Hematopoietic multipotent progenitor cell treated with erythropoietin and hydrocortisone succinate and interleukin-3 and kit ligand, for 4 days (in vitro differentiated cells): ENCODE measurements at places on chromosomes 16 and 17.
A peak's percentile ranks its signal among the peaks of the same experiment; 100 is the strongest.

- DNase-seq = peak; percentile 80
These were observed 10.0 kb upstream of the C1QTNF8 start for GRCh38 chr16:1105888-1106620.

DNA sequence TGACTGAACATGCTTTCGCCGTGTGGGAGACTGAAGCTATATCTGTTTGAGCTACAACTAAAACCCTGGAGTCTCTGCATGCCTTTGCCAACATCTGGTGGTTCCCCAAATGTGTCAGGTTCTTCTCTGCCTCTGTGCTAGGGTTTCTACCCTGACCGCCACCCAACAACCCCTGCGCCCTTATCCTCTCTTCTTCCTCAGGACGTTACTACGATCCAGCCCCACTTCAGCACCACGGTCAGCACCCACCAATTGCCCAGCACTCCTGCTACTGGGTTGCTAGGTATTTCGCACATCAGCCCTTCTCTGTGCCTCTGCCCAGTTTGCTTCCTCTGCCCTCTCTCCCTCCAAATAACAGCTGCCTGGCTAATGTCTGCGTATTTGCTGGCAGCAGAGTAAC lies 106.3 kb upstream of the HSBP1 start:
- peak; percentile 77 for DNase-seq

DNA sequence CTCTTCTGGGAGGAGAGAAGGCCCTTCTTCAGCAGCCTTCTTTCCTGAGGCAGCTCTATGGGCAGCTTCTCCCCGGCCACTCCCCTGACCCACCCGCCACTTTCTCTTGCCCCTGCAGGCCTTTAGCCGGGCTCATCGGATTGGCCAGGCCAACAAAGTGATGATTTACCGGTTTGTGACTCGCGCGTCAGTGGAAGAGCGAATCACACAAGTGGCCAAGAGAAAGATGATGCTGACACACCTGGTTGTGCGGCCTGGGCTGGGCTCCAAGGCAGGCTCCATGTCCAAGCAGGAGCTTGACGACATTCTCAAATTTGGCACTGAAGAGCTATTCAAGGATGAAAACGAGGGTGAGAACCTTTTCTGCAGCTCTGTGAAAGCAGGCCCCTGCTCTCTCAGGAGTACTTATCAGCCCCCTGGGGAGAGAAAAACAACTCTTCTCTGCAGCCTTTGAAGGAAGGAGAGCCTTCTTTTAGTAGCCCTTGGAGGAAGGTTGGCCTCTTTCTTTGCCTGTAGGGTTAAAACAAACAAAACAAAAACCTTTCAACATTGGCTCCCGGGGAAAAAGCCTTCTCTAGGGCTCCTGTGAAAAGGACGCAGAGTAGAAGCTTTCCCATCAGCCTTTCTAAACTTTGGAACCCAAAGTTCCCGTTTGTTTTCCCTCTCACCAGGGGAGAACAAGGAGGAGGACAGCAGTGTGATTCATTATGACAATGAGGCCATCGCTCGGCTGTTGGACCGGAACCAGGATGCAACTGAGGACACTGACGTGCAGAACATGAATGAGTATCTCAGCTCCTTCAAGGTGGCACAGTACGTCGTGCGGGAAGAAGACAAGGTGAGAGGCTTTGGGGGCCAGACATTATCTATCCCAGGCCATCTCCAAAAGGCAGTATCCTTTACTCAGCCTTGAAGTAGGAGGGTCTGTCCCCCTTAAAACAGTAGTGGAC lies 12.7 kb downstream of the RNF227 start:
- no peak for DNase-seq

- no peak for DNase-seq
These were observed 40.1 kb upstream of the AMZ2 start for GRCh38 chr17:68207651-68208253.

DNA sequence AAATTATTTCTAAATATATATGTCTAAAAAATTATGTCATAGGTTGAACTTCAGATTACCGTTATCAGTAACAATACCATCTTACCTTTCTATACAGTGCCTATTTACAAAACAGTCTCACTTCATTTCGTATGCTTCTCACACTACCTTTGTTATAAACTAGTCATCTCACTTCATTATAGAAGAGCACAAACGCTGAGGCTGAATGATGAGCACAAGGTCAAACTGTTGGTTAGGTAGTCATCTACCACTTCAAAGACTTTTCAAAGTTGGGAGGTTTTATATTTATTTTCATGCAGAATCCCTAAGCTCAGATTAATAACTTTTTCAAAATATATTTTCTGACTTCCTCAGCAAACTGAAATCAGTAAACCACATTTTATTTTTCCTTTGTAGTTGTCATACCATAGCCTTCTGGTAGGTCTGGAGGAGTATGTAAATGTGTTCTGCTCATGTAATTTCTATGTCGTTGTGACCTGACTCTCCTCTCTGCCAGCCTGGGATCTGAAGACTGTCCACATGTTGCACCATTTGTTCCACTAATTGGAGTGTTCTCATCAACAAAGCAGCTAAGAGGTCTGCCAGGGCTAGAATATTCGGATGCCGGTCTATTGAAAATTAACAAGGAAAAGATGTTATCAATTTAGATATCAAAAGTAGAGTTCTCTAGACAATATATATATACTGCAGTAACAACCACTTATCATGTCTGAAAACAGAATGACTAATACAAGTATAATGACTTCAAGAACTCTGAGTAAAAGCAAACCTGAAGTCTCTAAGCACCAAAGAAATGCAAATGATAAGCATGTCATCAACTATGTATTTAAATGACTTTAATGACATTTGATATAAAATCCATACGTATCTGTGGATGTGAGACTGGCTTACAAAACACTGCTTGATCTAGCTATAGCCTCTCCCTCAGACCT lies 73.9 kb downstream of the CEP95 start:
- no peak for DNase-seq

DNA sequence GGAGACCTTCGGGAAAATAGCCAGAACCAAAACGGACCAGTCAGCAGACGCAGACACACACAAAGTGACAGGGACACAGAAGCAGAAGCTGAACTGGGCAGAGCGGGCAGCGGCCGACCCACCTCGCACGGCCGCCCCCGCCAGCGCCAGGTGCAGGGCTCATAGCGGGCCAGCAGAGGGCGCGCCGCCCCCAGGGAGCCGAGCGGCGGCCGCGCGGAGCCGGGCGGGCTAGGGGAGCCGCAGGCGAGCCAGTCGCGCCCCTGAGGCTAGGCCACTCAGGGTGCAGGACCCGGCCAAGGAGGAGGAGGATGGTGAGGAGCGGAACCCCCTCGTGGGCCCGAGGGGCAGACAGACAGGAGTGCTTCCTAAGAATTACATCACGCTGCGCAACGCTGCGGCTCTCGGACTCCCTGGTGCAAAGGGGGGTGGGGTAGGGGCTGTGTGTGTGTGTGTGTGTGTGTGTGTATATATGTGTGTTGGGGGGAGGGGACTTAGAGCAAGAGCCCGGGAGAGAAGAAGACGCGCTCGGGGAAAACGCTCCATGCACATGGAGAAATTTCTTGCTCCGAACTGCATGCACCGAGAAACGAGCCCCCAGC lies 913 bp upstream of the NOG start:
- peak; percentile 73 for DNase-seq

- peak; percentile 83 for DNase-seq
These were observed 94.0 kb downstream of the SKAP1 start for GRCh38 chr17:48335858-48336500.

GRCh38 chr16:12132850-12133440 lies 156.4 kb downstream of the SNX29 start:
- no peak for DNase-seq

GRCh38 chr17:49180998-49181635 lies 29.3 kb downstream of the GNGT2 start:
- peak; percentile 21 for DNase-seq
